ENCODE measurements at places on chromosomes 16 and 17.

GRCh38 chr16:56401482-56401881 is 23.9 kb downstream of the AMFR start:
- no peak for DNase-seq

- DNase-seq = no peak
These were observed 436.2 kb downstream of the SLC39A11 start for GRCh38 chr17:72656130-72656763.

- no peak for DNase-seq
These were observed 431.3 kb downstream of the MAF start for GRCh38 chr16:79169239-79169638.

DNA sequence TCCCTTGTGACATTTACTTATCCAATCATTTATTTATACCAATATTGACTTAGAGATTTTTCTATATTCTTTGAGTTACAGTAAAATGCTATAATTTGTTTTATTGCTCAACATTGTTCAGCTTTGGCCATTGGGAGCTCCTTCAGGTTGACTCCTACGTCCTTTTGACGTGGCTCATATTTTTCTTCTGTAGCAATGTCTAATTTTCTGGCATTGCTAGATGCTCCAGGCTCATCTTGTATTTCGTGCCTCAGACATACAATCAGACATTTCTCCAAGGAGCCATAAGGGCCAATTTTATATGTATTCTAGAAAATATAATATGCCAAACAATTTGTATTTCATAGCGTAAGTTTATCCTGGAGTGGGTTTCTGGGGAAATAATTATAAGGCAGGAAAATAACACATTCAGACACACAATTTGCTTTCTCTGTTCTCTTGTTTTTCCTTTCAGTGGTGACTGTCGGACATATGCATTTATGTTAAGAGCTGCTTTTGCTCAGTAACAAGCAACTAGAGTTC is 355.1 kb upstream of the MON1B start:
- no peak for DNase-seq

- no peak for DNase-seq
These were observed 21.3 kb downstream of the FBXL20 start for GRCh38 chr17:39380144-39380543.

DNA sequence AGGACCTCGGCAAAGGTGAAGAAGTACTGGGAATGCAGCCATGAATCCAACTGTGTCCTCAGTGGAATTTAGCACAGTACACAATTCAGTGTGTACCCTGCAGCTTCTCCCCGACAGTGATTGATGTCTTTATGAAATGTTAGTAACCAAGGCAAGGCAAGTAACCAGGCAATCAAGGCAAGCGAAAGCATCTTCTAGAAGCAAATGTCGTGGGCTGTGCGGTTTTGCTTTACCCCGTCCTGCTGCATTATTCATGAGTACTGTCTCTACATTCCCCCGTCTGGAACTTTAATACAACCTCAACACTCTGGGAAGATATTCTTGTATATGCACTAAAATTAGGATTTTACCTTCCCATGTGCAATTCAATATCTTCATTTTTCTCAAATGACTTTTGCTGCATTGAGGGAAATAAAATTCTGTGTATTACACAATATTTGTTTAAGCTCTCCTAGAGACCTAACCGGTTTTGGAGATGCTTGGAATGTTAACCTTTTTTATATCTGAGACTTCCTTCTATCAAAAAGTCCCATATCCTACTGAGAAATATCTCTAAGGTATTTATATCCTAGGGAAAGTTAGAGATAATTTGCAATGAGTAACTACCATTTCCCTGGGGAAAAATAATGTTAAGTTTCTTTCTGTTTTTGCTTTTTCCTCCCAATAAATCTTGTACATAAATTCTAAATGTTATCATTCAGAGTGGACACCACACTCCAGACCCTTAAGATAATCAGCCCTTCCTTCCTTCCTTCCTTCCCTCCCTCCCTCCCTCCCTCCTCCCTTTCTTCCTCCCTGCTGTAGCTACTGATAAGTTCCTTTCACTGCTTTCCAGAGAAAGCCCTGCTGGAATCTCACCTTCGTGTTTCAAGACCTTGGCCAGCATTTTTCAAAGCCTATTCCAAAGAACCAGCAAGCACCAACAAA is 51.9 kb upstream of the ADORA2B start:
- no peak for DNase-seq

- DNase-seq = no peak
These were observed 356.2 kb upstream of the SALL1 start for GRCh38 chr16:51507286-51507685.

- no peak for DNase-seq
These were observed 43.4 kb upstream of the RASD1 start for GRCh38 chr17:17539591-17539990.

- no peak for DNase-seq
These were observed 73.6 kb downstream of the OR1D5 start for GRCh38 chr17:2989855-2990254.

DNA sequence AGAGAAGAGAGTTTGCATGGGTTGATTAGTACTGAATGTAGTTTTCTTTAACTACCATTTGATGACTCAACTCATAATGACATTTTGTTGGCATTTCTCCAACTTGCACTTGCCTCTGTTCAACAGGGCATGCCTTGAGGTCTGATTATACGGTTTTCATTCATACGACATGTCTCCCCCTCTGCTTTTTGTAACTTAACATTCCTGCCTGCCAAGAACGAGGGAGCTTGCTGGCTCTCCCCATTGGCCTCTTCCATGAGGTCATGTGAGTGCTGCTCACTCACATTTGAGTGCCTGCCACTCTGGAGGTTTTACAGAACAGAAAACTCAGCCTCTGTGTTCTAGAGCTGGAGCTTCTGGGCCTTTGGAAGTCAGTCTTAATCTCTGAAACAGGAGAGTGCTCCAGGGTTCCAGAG is 19.7 kb downstream of the MAP2K6 start:
- DNase-seq = no peak

DNA sequence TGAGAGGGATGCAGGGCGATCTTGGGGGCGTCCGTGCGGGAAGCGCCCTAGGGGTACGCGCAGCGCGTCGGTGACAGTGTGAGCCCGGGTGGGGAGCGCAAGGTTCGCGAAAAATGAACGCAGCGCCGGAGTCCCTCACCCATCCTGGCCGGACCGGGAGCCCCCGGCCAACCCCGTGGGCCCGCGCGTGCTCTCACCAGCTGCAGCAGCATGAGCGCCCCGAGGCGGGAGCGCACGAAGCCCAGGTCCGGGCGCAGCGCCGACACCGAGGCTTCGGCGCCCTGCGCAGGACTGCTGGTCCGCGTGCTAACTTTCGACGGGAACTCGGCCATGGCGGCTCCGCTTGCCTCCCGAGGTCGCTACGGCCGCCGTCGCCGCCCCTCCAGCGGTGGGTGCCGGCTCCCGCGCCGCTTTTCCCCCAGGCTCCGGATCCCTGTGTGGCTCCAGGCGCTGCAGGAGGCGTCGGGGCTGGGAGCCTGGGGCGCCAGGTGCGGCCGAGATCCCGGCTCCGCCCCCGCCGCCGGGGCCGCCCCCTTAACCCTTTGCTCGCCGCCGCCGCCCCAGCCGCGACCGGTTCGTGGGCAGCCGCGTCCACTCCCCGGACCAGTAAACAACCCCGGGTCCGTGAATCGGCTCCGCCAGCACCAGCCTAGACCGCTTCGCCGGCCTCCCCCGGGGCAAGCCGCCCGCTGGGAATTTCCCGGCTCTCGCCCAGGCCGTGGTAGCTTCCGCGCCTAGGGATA is at the start of gene PLLP:
Gene PLLP (minus strand): TSS at position 464 of the 743 bp plus-strand sequence. CDS start 132 bp downstream, at position 332.
- DNase-seq = peak; percentile 32

DNA sequence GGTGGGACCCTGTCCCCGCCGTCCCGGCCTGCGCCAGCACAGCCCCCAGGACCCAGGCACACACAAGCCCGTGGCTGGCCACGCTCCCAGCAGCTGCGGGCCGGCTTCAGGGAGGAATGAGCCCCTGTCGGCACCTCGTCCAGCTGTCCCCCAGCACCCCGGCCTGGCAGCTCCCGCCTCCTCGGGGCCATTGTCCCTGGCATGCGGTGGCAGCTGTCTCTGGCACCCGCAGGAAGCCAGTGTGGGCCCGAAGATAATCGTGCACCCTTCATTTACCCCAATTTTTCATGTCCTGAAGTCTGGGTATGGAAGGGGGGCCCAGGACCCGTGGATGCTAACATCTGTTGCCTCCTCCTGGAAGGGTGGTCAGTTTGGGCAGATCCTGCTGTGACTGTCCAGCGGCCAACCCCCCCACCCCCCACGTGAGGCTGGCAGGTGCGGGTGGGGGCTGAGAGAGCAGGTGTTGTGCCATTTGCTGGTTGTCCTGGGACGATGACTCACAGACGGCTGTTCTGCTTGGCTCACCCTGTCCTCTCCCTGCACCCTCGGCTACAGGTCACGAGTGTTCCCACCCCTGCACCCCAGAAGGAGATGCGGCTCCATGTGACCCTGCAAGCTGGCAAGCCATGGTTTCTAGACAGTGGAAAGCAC is 4.0 kb upstream of the LMF1 start:
- DNase-seq = no peak

DNA sequence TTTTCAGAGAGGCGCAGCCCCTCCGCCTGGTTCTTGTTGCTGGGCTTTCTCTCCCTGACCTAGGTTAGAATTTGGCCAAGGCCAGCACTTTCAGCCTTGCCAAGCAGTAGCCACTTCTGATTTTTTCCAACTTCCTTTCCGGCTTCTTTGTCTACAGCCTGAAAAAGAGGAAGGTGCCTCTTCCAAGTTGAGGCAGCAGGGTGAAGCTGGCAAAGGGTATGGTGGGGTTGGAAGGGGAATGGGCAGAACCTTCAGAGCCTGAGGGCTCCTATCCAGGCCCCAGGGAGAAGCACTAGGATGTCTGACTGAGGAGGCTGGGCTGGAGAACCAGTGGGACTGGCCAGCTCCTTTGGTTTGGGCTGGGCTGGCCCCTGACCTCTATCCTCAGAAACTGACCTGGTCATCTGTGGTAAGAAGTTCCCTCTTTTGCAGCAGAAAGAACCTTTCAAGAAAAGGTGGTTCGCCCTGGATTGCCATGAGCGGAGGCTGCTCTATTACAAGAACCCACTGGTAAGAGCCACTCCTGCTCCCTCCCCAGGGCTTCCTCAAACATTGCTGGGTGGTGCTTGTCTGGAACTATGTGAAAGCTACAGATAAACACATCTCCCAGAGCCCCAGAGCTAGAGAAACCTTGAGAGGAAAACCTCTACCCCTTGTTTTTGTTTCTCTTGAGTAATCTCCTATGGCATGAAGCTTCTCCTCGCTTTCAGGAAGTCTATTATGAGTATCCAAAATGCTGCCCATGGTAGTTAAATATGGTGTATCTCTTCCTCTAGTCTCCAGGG is 16.6 kb upstream of the RNF135 start:
- no peak for DNase-seq

Data from T-helper 1 cell (primary cell).